ENCODE measurements at places on chromosomes 2 and 18.

DNA sequence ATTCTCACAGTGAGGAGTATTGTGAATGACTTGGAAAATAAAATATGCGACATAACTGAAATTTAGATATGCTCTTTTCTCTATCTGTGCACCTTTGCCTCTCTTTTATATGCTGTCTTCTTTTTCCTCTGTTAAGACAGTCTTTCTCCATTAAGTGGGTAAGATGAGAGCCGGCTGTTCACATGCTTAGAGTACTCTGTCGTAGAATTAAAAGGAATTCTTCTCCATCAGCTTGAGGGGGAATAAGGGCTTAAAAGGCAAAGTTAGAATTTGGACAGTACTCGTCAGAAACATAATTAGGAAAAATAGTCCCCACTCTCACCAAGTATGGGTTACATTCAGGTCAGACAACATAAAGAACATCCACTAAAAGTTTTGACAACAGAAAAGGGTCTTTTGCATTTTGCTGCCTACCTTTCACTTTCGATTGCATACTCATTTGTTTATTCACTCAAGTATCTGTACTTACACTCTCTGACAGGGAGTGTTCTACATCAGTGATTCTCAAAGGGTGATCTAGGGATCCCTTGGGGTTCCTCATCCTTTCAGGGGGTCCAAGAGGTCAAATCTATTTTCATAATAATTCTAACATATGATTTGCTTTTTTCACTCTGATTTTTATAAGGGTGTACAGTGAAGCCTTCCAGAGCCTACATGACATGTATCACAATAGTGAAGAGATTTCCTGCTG, 48.0 kb downstream of the ARHGAP15 start:
- no peak for DNase-seq

GRCh38 chr18:4017480-4017879, 437.6 kb downstream of the DLGAP1 start:
- no peak for DNase-seq

- DNase-seq, result no peak
These were observed 274.6 kb upstream of the CCDC68 start for GRCh38 chr18:55233857-55234256.

DNA sequence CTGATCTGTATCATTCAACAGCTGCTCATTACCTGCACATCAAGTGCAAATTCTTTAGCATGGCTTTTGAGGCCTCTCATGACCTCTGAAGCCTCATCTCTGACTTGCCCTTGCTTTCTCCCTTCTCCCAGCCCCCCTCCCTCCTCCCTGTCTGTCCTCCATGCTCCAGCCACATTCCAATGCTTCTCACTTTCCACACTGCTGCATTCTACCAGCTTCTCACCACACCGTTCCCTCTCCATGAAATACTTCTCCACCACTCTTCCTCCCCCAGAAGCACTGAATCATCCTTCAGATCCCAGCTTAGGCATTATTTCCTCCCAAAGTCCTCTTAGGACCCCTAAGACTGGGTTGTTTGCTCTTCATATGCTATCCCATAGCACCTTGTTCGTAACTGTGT, 26.9 kb downstream of the GCG start:
- DNase-seq, result no peak

DNA sequence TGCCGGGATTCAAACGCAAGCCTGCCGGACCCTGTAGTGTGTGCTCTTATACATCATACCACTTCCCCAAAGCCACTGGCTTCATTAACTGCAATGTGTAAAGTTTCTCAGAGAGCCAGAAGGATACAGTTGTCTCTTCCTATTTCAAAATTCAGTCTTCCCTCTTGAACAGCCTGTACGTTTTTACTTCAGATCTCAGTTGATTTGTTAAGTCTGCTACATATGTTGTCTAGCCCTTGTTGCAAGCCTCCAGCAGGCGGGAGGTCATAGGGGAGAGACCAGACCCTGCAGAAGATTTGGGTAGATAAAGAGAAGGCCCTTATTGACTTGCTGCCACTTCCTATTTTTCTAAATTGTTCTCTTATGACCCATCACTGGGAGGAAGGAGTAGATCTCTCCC, 56.2 kb downstream of the ARHGEF33 start:
- no peak for DNase-seq

GRCh38 chr2:83959266-83959665, 499.8 kb downstream of the SUCLG1 start:
- DNase-seq, result no peak
